Ascending aorta (tissue), 2 donors: ENCODE measurements at places on chromosomes 4 and X.

DNA sequence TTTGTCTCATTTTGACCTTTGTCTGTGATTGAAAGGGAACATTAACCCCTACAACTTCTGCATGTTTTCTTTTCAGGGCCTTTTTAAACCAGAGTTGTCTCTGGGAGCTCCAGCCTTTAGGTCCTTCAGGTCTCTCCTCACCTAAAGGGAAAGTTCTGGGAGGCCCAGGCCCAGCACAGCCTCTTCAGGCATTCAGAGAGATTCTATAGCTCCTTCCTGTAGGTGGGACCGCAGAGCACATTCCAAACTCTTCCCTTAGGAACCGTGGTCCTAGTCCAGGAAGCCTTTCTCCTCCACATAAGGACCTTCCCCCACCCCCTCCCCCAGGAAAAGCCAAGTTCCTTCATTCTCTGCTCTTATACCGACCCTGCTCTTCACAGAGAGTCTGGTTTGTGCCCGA lies 14.9 kb downstream of the NKX6-1 start:
- no peak for DNase-seq

DNA sequence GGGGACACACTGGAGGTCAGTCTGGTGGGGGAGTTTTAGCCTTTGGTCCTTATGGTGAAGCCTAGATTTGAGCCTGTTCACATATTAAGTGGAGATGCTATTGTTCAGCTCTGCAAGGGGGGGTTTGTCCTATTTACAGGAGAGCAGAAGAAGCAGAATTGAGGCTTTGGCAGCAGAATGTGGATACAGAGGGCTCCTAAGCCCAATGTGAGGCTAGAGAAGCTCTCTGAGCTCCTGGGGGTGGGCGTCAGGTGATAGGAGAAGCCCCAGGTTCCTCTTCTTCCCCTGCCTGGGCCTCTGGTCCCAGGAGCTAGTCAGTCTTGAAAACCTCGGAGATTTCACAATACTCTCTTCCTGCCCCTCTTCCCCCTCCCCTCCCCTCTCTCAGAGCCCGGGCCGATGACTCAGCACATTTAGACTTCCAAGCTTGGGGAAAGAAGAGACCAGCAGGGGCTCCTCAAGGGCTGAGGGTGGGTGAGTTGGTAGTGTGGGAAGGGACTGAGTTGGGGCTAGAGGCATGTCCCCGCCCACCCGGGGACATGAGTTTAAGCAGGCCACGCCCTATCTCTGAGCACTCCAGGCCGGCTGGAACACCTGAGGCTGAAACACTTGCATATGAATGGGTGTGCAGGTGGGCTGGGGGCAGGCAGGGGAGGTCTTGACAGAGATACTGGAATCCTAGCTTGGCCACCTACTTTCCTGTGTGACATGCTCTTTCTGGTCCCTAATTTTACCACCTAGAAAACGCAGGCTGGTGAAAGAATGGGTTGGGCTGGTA lies 3.4 kb downstream of the TFE3 start:
- peak; percentile 51 for DNase-seq

DNA sequence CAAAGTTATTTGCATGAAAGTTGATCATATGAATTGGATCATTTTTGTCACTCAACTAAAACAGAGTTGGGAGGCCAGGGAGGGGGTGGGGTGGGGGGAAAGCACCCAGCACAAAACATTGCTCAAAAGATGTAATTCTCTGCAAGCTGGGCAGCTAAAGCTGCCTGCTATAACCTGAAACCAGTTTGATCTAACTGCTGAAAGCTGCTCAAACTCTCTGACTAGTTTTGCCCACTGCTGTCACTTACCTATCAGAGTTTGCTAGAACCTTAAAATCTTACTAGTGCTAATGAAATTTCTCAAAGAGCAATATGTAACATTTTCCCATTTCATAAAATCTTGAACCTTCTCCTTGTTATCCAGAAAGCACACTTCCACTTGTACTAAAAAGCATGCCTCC lies 10.4 kb downstream of the CXCL8 start:
- no peak for DNase-seq

DNA sequence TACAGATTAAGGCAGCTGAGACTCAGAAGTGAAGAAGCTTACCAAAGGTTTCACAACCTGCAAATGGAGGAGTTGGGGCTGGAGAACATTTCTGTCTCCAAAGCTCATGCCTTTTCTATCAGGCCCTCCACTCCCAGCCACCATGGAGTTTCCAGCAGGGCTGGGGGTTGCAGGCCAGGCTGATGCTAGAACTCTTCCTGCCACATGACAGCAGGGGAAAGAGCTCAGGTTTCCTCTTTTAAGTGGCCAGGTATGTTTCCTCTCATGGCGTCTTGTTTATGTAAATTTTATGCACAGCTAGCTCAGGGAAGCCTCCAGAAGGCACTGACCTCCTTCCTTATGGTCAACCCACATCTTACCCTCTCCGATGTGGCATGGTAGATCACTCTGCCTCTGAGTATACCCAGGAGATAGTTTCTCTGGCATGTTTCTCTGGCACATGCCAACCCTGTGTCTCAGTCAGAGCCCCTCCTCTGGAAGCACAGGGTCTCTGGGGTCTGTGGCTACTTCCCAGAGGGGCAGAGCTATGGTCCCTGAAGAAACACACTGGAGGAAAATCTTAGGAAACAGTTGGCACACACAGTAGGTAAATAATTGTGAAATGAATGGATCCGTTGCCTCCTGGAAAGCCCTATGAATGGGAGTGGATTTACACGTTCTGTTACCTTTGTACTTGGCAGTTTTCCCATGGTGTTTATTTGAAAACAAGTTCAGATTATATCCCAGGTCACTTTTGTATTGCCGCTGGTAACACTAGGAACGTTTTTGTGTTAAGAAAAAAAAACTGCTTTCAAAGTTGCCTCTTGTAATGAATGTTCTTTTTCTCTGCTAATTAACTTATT lies 28.9 kb downstream of the PDK3 start:
- no peak for DNase-seq

GRCh38 chr4:43496188-43496587 lies 603.7 kb downstream of the GRXCR1 start:
- DNase-seq: no peak

GRCh38 chrX:65920620-65921019 lies 119.3 kb downstream of the VSIG4 start:
- no peak for DNase-seq

- DNase-seq: no peak
Measured at GRCh38 chrX:44042751-44043150, 69.6 kb upstream of the NDP start.

DNA sequence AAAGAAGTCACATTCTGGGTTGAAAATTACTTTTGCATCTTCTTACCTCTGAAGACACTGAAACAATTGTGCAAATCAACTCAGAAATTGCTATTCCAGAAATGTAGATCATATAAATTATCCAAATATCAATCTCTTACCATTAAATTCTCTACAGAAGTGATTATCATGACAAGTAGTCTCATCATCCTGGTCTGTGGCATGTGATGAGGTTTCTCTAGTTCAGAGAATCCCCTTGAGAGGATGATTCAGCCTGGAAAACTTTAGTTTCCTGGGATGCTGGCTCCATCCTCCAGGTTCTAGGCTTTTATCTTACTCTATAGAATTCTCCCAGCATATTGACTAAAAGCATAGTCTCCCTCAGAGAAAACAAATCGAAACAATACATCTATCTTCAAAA lies 76.2 kb upstream of the S100G start:
- DNase-seq: no peak

DNA sequence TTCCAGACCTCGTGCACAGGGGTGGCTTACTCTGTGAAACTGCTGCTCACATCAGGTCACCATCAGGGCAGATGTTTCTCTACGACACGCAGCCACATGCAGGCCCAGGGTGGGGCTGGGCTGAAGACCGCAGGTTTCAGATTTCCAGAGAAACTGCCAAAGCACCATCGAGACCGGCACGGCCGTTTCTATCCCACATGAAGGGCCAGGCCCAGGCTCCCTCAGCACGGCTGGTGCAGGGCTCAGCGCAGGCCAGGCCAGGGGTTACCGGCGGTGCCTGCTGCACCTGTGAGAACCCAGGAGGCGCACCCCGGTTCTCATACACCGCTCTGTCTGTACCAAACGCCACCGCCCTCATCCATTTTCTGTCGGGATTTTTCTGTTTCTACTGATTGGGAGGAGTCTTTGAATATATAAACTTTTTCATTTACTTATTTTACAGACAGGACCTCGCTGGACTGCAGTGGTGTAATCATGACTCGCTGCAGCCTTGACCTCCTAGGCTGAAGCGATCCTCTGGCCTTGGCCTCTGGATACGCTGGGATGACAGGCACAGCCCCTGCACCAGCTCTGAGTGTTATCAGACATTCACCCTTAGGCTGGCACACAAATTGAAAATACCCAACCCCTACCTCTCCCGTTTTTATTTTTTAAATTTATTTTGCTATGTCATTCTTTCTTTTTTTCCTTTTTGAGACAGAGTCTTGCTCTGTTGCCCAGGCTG lies 17.1 kb downstream of the CTBP1 start:
- no peak for DNase-seq

GRCh38 chrX:72107841-72108595 lies 23.7 kb downstream of the RTL5 start:
- DNase-seq: no peak

GRCh38 chr4:170805352-170805751 lies 715.6 kb upstream of the AADAT start:
- no peak for DNase-seq

DNA sequence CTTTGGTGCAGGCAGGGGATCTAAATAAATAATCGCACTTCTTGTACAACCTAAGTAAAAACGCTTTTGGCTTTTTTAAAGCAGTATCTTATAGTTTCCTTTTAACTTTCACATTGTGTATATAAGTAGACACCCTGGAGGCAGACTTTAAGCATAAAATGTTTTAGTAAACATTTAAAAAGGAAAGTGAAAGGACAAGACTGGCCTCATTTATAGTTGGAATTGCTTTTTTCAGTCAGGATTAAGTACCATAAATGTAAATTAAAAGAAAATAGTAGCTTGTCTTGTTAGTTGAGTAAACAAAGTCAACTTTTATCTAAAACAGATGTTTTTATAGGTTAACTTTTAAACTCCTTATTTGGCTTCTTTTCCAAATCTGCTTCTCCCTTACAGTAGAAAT lies 39.7 kb downstream of the PTPN13 start:
- no peak for DNase-seq

- DNase-seq: no peak
Measured at GRCh38 chrX:106246511-106246910, 78.4 kb downstream of the PWWP3B start.

DNA sequence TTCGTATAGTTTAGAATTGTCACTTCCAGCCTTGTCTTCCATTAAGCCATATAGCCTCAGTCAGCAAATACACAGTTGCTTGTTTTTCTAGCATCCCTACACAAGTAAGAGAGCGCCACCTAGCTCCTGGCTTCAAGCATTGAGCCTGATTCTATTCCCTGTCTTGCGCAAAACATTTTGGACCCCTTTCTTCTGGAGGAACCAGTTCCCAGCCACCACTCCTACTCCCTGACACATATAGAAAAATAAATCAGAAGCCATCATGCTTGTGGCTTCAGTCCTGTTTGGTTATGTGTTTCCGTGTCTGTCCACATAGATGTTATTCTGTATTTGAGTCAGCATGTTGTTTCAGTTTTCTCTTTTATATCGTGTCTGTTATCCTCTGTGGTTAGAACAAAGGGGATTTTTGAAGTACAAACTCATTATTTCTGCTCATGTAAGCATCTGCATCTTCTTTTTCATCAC lies 59.9 kb downstream of the GK start:
- peak; percentile 67 for DNase-seq

DNA sequence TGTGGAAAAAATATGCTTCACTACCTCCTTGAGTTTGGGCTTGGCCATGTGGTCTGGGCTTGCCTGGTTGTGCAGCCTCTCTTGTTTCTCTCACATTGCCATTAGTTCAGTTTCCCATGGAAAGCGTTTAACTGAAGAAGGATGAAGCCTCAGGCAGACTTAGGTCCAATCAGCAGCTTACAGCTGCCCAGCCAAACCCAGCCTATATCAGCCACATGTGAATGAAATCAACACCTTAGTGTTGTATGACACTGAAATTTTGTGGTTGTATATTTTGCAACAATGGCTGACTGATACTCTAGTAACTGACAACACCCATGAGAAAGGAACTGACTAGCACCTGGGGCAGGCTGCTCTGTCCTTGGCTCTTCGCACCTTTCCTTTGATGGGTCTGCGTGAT lies 81.2 kb downstream of the KLF8 start:
- DNase-seq: no peak

DNA sequence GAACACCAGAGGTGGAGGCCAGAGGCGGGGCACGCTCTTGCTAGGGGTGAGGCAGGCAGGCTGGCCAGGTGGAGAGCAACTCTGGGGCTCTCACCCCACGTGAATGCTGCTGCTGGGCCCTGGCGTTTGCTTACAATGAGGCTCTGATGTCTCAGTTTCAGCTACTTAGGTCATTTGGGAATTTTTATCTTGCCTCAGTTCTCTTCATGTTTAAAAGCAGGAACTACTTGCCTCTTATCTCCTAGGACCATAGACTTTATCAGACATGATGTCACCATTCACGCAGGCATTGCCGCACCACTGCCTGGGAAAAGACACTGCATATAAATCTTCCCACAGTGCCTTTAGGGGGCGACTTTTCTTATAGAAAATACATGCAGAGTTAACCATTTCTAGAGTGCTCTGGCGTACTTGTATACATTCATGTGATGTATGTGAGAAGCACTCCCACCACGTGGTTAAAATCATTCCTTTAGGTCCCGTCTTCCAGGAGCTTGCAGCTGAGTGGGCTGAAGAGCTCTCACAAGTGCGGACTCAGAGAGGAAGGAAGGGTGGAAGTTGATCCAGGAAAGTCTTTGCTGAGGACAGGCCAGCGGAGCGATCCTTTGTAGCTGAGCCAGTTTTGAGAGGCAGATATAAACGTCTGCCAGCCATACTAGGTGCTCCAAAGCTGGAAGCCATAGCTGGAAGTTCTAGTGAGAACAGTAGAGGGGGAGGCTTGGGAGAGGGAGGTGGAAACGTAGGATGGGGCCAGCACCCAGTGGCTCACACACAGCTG lies 84.3 kb upstream of the CLDN34 start:
- DNase-seq: no peak

DNA sequence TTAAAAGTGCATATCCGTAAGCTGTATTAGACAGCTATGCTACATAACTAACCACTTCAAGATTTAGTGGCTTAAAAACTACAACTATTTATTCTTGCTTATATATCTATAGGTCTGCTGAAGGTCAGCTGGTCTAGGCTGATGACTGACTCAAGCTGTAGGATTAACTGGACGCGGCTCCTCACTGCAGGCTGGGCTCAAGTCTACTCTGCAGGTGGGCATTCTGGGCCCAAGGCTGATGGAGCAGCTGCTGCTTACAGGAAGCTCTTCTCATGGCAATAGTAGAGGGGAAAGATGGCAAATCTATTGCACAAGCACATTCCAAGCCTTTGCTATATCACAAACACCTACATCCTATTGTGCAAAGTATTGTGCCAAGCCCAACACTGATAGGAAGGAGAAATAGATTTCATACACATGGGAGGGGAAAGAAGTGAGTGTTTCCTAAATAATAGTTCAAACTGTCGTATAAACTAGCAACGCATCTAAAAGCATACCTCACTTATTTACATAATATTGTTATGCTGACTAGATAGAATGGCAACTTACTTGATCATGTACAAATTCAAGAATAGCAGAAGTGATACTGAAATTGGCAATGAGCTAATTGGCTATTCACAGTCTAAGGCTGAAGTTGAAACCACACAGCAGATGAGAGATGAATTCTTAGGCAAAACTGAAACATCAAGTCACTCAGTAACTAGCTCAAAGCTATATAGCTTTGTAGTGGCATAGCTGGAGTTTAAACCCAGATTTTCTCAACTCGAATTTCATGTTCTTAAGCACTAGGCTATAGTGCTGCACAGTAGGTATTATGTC lies 263.8 kb downstream of the NKX6-1 start:
- DNase-seq: no peak

GRCh38 chrX:72487661-72488060 lies 85.0 kb downstream of the HDAC8 start:
- DNase-seq: no peak

GRCh38 chrX:125786316-125786715 lies 379.8 kb downstream of the DCAF12L2 start:
- DNase-seq: no peak
